ENCODE measurements at places on chromosomes 13 and 19.

GRCh38 chr13:97425590-97425989, 8.4 kb upstream of the RAP2A start:
- DNase-seq = no peak

- no peak for DNase-seq
Measured at GRCh38 chr19:58268344-58268743, 10.4 kb upstream of the ZNF8 start.

DNA sequence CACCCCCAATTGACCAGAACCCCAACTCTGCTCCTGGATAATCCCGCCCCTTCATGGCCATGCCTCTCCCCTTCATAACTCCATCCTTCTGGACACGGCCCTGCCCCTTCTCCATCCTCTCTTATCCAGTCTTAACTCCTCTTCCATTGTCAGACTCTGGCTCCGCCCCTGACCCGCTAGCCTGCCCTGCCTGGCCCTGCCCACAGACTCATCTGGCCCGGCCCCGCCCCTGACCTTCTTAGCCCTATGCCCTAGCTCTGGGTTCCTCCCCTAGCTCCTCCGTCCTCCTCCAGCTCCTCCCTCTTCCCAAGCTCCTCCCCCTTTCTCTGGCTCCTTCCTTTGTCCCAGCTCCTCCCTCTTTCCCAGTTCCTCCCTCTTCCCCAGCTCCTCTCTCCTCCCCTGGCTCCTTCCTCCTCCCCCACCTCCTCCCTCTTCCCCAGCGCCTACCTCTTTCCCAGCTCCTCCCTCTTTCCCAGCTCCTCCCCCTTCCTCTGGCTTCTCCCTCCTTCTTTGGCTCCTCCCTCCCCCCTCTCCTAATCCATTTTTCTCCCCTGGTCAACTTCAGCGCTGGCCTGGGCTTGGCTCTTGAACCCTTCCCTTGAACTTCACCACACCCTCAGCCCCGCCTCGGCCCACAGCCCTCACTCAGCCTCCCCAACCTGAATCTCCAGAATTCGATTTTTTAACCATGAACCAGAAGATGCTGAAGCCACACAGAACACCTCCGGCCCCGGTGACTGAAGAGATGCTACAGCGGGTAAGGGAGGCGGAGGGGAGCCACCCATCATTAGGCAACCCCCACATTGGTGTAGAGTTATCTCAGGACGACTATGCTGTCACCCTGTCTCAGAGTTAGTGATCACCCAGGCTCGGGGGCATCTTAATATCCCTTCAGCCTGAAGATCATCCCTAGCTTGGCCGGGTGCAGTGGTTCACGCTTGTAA, 9.2 kb upstream of the ZNF358 start:
- peak; percentile 78 for DNase-seq

DNA sequence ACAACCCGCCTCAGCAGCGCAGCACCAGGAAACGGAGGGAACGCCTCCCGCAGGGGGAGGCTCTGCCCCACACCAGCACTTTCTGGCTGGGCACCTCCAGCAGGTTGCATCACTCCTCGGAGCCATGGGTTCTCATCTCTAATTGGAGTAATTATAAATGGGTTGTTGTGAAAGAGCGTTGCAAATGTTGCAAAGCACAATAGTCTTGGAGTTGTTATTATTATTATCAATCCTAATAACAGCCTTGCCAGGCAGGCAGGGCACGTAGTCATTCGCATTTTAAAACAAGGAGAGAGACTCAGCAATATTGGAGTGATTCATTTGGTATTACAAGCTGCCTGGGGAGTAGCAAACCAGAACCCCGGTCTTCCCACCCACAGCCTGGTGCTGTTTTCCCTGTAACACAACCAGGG, 108.6 kb upstream of the GJB6 start:
- DNase-seq = no peak

GRCh38 chr13:47066226-47066625, 169.4 kb upstream of the HTR2A start:
- DNase-seq = no peak

DNA sequence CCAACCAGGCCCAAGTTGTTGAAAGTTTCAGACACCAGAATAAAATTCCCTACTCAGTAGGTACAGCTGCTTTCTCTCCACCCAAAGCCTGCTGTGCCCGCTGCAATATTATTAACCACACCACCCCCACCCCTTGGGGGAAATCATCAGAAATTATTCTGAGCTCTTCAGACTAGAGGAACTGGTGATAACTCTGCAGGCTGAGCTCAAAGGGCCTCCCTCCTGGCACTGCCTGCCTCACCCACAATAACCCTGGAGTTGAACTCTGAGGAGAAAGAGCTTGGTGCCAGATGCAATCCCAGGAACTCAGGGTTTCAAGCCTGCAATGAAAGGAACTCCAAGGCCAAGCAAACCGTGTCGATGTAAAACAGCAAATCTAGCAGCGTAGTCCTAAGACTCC, 381.7 kb upstream of the ZNF507 start:
- DNase-seq = no peak

DNA sequence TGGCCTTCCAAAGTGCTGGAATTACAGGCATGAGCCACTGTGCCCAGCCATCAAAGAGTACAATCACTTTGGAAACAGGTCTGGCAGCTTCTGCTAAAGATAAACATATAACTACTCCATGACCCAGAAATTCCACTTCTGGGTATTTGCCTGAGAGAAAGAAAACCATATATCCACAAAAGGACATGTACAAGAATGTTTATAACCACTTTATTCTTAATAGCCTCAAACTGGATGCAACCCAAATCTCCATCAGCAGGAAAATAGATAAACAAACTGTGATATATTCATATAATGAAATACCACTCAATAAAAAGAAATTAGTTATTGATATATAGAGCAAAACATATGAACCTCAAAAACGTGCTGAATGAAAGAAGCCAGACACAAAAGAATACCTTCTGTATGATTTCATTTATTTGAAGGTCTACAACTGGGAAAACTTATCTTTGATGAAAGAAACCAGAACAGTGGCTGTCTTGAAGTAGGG, 40.5 kb downstream of the TEX26 start:
- DNase-seq = no peak

DNA sequence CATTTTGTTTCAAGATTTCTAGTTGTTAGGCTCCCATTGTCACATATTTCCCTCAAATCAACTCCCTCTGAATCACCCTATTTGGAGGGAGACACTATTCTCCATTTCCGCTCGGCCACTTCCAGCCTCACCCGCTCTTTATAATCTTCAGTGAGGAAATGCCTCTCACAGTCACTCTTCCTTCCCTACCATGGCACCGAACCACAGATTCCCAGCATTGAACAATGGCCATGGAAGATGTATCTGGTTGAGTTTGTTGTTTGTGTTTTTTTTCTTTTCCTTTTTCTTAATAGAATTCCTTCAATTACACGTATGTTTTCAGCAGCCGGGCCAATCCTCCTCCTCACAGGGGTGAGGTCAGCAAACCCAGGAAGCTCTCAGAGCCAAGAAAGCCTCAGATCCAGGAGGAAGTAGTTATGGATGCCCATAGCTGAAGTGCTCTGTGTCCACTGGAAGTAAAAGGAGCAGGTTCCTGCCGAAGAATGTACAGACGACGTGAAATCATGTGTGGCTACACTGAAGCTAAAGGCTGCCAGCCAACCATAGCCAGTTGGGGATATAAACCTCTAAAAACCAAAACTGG, 472.1 kb downstream of the FOXO1 start:
- no peak for DNase-seq

GRCh38 chr19:49570138-49570856, 10.1 kb downstream of the NOSIP start:
- no peak for DNase-seq

DNA sequence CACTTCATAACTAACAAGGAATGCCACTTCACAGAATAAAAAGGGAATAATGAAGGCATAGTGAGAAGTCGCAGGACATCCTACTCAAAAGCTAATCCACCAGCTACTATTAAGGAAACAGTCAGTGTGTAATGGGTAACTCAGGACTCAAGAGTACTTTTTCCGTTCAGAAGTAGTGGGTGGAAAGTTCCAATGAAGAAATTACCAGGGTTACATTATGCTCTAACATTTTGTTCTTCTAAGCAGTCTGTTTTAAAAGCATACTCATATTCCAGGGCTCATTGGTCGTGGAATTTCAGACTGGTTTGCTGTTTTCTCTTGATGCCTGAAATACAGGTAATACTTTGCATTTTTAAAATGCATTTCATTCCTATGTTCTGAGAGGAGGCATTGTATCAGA, 222.4 kb upstream of the IRS2 start:
- no peak for DNase-seq

DNA sequence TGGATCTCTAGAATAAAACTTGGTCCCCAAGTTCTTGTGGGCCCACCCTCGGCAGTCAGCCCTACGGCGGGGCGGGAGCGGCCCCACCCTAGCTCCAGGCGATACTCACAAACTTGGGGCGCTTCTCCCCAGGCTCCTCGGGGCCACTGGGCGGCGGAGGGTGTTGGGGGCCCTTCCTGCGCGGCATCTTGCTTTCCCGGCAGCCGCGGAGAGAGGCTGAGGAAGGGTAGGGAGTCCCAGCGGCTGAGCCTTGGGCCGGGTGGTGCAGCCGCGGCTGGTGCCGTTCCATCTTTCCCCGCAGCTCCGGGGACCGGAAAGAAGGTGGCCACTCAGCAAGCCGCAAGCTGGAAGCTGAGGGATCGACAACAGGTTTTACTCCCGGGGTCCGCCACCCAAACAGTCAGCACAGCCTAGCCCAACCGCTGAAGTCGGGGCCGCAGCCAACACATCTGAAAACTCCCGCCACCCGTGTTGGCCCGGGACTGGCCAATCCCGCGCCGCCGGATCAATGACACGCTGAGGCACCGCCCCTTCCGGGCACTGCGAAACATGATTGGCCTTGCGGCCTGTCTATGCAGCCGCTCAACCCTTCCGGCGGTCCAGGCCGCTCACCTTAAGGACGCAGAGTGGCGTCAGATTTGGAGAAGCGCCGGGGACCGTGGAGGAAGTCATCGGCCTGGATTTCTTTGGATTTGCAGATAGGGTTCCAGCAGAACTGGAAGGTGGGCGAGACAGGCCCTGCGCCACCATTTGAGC, at the start of gene DIAPH3:
Gene DIAPH3 (minus strand): TSS at position 451 of the 756 bp plus-strand sequence. CDS start 162 bp downstream, at position 289.
- DNase-seq = peak; percentile 96

DNA sequence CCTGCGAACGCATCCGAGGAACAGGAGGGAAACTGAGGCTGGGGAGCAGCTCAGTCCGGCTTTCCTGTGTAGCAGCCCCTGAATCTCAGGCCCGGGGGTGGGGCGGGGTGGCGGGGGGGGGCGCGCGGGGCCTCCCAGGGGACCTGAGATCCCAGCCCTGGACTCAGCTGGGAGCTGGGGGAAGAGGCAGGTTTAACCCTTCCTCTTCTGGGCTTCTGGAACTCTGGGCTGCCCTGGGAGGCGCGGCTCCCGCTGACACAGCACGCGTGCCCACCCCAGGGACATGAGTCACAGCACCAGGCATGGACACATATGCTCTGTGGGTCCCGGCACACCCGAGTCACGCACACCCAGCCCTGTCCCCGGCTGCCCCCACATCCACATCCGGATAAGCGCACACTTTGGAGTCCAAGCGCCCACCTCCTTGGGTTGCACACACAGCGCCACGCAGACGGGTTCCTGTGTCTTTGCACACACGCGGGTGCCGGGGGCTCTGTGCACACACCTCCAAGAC, 3.5 kb upstream of the CIRBP start:
- DNase-seq = peak; percentile 77

DNA sequence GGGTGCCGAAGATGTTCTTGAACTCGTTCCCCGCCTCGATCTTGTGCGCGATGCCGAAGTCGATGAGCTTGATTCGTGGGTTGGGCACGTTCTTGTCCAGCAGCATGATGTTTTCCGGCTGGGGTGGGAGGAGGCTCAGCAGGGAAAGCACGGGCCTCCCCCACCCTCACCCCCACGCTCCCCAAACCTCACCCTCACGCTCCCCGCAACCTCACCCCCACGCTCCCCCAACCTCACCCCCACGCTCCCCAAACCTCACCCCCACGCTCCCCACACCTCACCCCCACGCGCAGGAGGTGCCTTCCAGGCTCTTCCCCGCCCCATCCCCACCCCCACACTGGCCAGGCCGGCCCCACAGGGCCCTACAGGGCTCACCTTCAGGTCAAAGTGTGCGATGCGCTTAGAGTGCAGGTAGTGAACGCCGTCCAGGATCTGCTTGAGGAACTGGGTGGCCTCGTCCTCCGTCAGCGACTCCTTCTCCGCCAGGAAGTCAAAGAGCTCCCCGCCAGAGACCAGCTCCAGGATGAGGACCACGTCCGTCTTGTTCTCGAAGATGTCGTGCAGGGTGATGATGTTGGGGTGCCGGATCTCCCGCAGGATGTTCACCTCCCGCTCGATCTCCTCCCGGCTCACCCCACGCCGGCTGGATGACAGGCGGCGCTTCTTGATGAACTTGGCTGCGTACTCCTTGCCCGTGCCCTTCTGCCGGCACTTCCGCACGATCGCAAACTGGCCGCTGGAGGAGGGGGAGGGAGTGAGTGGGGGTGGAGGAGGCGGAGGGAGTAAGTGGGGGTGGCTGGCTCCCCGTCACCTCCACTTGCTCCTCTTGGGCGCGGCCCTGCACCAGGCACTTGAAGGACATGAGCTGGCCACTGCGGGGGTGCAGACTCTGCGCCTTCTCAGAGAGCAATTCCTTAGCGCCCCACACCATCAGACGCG, 6.4 kb downstream of the DAPK3 start:
- DNase-seq = no peak

DNA sequence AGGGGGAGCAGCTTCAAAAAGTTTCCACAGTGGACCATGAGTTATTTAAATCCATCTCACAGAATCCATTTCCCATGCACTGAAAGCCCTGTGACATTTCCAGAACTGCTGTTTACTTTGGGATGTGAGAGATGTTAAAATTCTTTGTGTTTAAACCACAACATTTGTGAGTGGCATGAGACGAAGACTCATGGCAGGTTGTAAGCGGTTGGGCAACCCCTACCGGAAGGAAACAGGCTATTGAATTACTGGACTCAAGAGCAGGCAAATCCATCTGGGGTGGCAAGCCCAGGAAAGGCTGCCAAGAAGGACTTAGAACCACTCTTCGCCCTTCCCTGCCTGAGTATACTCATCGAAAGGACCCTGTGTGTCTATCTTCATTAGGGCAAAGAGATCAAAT, 22.3 kb upstream of the CLDN10 start:
- DNase-seq = no peak

DNA sequence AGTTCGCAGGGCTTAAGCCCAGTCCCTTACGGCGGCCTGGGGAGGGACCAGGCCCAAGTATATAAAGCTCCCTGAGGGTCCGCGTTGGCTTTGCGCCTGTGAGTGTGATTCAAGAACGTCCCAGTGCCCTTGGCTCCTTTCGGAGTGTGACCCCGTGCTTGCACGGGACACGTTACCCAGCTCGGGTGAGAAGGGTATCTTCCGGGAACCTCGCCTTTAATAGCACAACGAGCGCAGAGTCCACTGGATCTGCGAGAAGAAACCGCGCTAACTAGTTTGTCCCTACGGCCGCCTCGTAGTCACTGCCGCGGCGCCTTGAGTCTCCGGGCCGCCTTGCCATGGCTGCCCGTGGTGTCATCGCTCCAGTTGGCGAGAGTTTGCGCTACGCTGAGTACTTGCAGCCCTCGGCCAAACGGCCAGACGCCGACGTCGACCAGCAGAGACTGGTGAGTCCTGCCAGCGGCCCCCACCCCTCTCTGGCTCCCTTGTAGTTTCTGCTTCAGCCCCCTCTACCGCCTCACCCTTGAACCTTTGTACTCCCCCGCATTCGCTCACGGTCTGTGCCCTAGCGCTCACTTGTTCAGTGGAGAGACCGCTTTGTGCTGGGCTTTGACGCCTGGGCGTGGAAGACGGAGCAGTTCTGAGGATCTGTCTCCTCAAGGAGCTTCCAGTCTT, at the start of gene DNAJC15:
Gene DNAJC15 (plus strand): TSS at position 298 of the 675 bp plus-strand sequence. CDS start 41 bp downstream, at position 339.
- DNase-seq = peak; percentile 87
